ENCODE measurements at places on chromosomes 5 and 9.

- peaks cover 33% of the 10 kb centered on the region for H3K36me3 ChIP-seq
- peaks cover 32% of the 10 kb centered on the region for H3K4me1 ChIP-seq
- no peaks in the 10 kb centered on the region for H3K27me3 ChIP-seq
- no peak for DNase-seq
- H3K4me3 ChIP-seq: no peak overlapping the region
Measured at GRCh38 chr5:95812074-95812471, 10.5 kb downstream of the GLRX start.

GRCh38 chr9:37587521-37587920 is 4.9 kb downstream of the TOMM5 start:
- no peak for DNase-seq
- H3K27me3 ChIP-seq: no peaks in the 10 kb centered on the region
- H3K4me3 ChIP-seq: no peak overlapping the region
- H3K36me3 ChIP-seq: peaks cover 45% of the 10 kb centered on the region
- peaks cover 9% of the 10 kb centered on the region for H3K4me1 ChIP-seq

- H3K4me1 ChIP-seq: no peaks in the 10 kb centered on the region
- no peaks in the 10 kb centered on the region for H3K36me3 ChIP-seq
- H3K4me3 ChIP-seq: no peak overlapping the region
- H3K27me3 ChIP-seq: no peaks in the 10 kb centered on the region
- no peak overlapping the region for H3K27ac ChIP-seq
- DNase-seq: no peak
Measured at GRCh38 chr5:143879646-143880045, 67.7 kb downstream of the HMHB1 start.

GRCh38 chr9:18350036-18350435 is 123.9 kb upstream of the ADAMTSL1 start:
- H3K4me1 ChIP-seq: peaks cover 2% of the 10 kb centered on the region
- H3K27me3 ChIP-seq: no peaks in the 10 kb centered on the region
- no peak overlapping the region for H3K27ac ChIP-seq
- DNase-seq: no peak
- no peak overlapping the region for H3K4me3 ChIP-seq

GRCh38 chr9:134884492-134884891 is 3.9 kb downstream of the FCN2 start:
- H3K4me1 ChIP-seq: no peaks in the 10 kb centered on the region
- H3K27me3 ChIP-seq: peaks cover 5% of the 10 kb centered on the region
- H3K27ac ChIP-seq: no peak overlapping the region
- H3K36me3 ChIP-seq: no peaks in the 10 kb centered on the region
- no peak for DNase-seq
- no peak overlapping the region for H3K4me3 ChIP-seq

GRCh38 chr9:27276193-27277030 is 20.5 kb downstream of the EQTN start:
- DNase-seq: no peak
- H3K27me3 ChIP-seq: no peaks in the 10 kb centered on the region
- no peak overlapping the region for H3K27ac ChIP-seq
- peak overlapping the region; percentile 38 for H3K4me3 ChIP-seq

DNA sequence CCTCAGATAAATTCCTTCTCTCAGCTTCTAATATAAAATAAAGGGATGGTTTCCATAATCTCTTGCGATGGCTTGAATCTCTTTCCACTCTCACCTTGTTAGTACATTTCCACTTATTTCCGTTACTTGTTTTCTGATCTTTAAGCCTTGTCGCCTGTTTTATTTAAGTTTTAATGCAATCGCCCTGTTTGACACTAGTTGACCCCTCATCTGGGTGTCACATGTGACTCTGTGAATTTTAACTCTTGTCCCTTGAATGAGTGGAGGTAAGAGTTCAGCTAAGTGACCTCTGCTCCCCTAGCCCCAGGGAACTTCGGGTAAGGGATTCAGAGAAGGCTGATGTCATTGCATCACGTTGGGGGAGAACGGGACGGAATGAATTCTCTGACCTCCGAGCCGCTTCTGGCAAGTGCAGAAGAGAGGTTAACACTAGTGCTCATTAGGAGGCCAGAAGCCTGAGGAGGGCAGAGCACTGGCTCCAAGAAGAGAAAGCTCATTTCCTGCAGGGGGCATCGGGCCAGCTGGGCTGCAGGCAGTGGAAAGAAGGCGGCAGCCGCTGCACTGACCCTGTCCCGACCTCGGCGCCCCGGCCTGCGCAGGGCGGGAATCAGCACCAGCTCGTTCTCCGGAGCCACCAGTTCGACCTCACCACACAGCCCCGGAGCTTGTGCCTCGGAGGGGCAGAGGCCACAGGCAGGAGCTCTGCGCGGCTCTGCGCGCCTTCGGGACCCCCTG is 569 bp downstream of the HINT2 start:
- H3K4me3 ChIP-seq: peak overlapping the region; percentile 90
- H3K36me3 ChIP-seq: no peaks in the 10 kb centered on the region
- peaks cover 8% of the 10 kb centered on the region for H3K4me1 ChIP-seq
- peak overlapping the region; percentile 96 for H3K27ac ChIP-seq
- no peaks in the 10 kb centered on the region for H3K27me3 ChIP-seq

GRCh38 chr9:123893831-123894460 is 36.0 kb downstream of the DENND1A start:
- no peaks in the 10 kb centered on the region for H3K4me1 ChIP-seq
- H3K27me3 ChIP-seq: no peaks in the 10 kb centered on the region
- no peaks in the 10 kb centered on the region for H3K36me3 ChIP-seq
- no peak for DNase-seq

DNA sequence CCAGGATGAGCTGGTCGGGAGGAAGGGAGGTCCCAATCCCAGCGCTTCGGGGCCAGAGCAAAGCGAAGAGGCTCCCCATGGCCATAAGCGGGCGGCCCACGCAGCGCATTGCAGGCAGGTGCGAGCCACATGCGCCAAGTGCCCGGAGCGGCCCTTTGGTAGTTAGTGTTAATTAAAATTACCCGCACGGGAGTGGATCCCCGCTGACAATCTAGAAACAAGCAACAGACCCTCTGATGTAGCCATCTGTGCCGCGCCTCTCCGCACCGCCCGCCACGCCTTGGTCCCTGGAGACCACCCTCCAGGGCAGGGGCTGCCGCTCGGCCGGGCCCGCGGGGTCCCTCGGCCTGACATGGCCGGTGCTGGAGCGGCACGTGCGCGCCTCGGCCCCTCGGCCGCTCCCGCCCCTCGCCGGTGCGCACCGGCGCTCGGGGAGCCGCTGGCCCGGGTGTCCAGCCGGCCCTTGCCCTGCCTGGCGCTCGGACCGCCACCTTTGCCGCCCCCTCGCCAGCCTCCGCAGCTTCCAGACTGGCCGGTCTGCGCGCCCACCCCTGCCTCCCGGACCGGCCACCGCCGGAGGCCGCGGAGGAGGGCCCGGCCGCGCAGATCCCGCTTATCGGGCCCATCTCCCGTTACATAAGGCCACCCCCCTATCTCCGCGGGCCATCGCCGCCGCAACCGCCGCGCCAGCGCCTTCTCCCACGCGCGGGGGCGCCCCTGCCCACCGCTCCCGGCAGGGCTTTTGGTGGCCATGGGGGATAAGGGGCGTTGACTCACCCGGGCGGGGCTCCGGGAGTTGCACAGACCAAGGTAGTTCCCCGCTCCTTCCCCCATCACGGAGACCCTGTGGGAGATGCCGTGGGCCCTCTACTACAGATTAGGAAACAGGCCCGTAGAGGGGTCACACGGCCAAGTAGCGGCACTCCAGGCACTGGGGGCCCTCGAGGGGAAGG is 1.9 kb upstream of the IL13 start:
- no peaks in the 10 kb centered on the region for H3K36me3 ChIP-seq
- DNase-seq: no peak

GRCh38 chr9:14323083-14323971 is 9.4 kb upstream of the NFIB start:
- DNase-seq: no peak
- H3K4me3 ChIP-seq: peak overlapping the region; percentile 95
- peaks cover 7% of the 10 kb centered on the region for H3K4me1 ChIP-seq
- H3K27me3 ChIP-seq: no peaks in the 10 kb centered on the region
- no peaks in the 10 kb centered on the region for H3K36me3 ChIP-seq
- H3K27ac ChIP-seq: peak overlapping the region; percentile 98

GRCh38 chr5:111225926-111226325 is 1.7 kb downstream of the CAMK4 start:
- no peaks in the 10 kb centered on the region for H3K27me3 ChIP-seq
- H3K27ac ChIP-seq: no peak overlapping the region
- DNase-seq: no peak
- H3K4me3 ChIP-seq: no peak overlapping the region

DNA sequence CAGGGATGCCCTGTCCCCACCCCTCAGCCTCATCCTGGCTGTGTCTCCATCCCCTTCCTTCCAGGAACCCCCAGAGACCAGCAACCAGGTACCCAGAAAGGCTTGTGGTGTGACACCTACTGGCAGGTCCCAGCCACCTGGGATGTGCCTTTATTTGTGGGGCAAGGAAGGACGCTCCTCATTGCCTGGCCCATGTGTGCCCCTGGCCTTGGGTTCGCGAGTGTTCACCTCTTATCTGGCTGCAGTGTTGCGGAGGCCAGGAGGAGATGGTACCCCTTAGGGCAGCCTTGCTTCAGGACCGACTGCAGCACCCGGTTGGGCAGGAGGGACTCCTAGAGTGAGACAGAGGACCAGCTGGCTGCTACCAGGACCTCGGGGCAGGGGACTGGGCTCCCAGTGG is 8.8 kb downstream of the C9orf50 start:
- peak overlapping the region; percentile 91 for H3K27ac ChIP-seq
- DNase-seq: no peak
- peaks cover 43% of the 10 kb centered on the region for H3K4me1 ChIP-seq
- no peak overlapping the region for H3K4me3 ChIP-seq
- no peaks in the 10 kb centered on the region for H3K27me3 ChIP-seq
- H3K36me3 ChIP-seq: no peaks in the 10 kb centered on the region

DNA sequence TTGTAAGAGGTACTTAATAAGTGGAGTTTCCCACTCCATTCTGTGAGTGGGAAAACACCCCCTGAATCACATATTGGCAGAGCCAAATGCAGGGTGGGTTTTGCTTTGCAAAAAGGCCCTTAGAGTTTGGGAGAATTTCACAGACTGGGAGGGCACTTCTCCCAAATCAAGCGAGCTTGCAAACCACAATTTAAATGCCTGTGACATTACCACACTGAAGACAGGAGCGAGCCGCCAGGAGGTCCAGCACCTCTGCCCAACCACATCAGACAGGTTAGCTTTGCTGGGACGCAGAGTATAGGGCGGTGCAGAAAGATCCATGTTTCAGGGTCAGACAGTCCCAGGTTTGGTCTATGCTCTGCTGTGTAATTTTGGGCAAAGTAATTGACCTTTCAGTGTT is 2.3 kb downstream of the ALAD start:
- H3K27ac ChIP-seq: no peak overlapping the region
- no peaks in the 10 kb centered on the region for H3K27me3 ChIP-seq
- no peaks in the 10 kb centered on the region for H3K36me3 ChIP-seq
- H3K4me3 ChIP-seq: no peak overlapping the region
- DNase-seq: no peak

- H3K27me3 ChIP-seq: no peaks in the 10 kb centered on the region
- H3K27ac ChIP-seq: no peak overlapping the region
- no peak overlapping the region for H3K4me3 ChIP-seq
- DNase-seq: no peak
- no peaks in the 10 kb centered on the region for H3K4me1 ChIP-seq
Measured at GRCh38 chr5:123561230-123561629, 49.3 kb downstream of the CSNK1G3 start.

GRCh38 chr9:129994882-129995281 is 48.1 kb downstream of the FNBP1 start:
- H3K4me1 ChIP-seq: peaks cover 5% of the 10 kb centered on the region
- no peak for DNase-seq
- peak overlapping the region; percentile 88 for H3K27ac ChIP-seq
- no peak overlapping the region for H3K4me3 ChIP-seq
- peaks cover 3% of the 10 kb centered on the region for H3K36me3 ChIP-seq
- H3K27me3 ChIP-seq: no peaks in the 10 kb centered on the region

- H3K27me3 ChIP-seq: no peaks in the 10 kb centered on the region
- H3K27ac ChIP-seq: no peak overlapping the region
- no peaks in the 10 kb centered on the region for H3K36me3 ChIP-seq
Measured at GRCh38 chr5:103539376-103540330, 22.9 kb downstream of the NUDT12 start.
